ENCODE measurements at places on chromosomes 5 and 9. TPM values are rescaled to one million over a fixed set of nuclear protein-coding genes. Genes with fewer than 3 reads are reported as not detected.

Gene EIF4EBP3
- total RNA-seq = 4.7 TPM

Gene CATSPER3
- 0.36 TPM for total RNA-seq

Gene ABLIM3
- total RNA-seq = 7.4 TPM

Gene NUDT12
- total RNA-seq = 16.3 TPM

Gene TXNDC15
- 87.2 TPM for total RNA-seq

Gene OSMR
- 189 TPM for total RNA-seq

Gene SLC45A2
- 0.59 TPM for total RNA-seq

Gene CBY3
- total RNA-seq = not detected

Gene TYRP1
- 0.36 TPM for total RNA-seq

Gene SLIT3
- total RNA-seq = 38.3 TPM

Gene CDC20B
- total RNA-seq = not detected

GRCh38 chr5:88672644-88673252, 210.2 kb downstream of the MEF2C start:
- DNase-seq = no peak
- no peaks in the 10 kb centered on the region for H3K36me3 ChIP-seq
- peaks cover 98% of the 10 kb centered on the region for H3K27me3 ChIP-seq

DNA sequence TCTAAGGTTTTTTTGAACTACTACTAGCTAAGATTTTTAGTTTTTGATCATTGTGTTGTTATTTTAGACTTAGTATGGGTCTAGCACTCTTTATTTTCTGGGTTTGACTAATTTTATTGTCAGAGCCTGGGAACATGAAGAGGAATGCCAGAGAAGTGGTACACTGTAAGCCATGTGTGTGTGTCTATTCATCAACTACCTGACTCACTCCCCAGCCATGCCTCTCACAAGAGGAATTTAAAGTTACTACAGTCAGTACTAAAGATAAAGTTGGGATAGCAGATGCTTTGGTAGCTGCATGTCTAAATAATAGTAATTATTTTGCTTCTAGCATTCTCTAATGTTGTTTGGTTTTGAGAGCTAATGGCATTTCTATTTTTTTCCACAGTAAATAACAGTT, 264.8 kb downstream of the CSNK1G3 start:
- no peak for DNase-seq
- H3K4me1 ChIP-seq = no peaks in the 10 kb centered on the region
- H3K27me3 ChIP-seq = no peaks in the 10 kb centered on the region
- no peak overlapping the region for H3K4me3 ChIP-seq

DNA sequence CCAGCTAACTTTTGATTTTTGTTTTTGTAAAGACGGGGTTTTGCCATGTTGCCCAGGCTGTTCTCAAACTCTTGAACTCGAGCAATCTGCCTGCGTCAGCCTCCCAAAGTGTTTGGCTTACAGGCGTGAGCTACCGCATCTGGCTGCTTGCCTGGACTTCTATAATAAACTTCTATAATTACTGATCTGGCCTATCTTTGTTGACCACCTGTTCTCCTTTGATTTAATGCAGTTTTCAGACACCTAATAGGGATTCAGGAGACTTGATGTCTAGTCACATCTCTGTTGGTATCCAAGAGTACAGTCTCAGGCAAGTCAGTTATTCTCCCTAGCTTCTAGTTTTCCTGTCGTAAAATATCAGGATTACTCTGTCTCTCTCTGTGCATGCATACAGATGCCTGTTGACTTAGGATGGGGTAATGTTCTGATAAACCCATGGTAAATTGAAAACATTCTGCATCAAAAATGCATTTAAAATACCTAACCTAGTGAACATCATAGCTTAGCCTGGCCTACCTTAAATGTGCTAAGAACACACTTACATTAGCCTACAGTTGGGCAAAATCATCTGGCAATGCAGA, 51.5 kb upstream of the NR3C1 start:
- no peaks in the 10 kb centered on the region for H3K27me3 ChIP-seq
- DNase-seq = no peak
- H3K36me3 ChIP-seq = no peaks in the 10 kb centered on the region
- H3K4me3 ChIP-seq = no peak overlapping the region

- H3K36me3 ChIP-seq = no peaks in the 10 kb centered on the region
- H3K27me3 ChIP-seq = no peaks in the 10 kb centered on the region
- H3K4me1 ChIP-seq = peaks cover 5% of the 10 kb centered on the region
- H3K4me3 ChIP-seq = no peak overlapping the region
These were observed 517.6 kb downstream of the BNC2 start for GRCh38 chr9:16352791-16353401.

GRCh38 chr5:136084698-136085097, 47.9 kb upstream of the SMAD5 start:
- no peak overlapping the region for H3K4me3 ChIP-seq
- no peak overlapping the region for H3K27ac ChIP-seq
- no peaks in the 10 kb centered on the region for H3K27me3 ChIP-seq
- H3K36me3 ChIP-seq = no peaks in the 10 kb centered on the region

DNA sequence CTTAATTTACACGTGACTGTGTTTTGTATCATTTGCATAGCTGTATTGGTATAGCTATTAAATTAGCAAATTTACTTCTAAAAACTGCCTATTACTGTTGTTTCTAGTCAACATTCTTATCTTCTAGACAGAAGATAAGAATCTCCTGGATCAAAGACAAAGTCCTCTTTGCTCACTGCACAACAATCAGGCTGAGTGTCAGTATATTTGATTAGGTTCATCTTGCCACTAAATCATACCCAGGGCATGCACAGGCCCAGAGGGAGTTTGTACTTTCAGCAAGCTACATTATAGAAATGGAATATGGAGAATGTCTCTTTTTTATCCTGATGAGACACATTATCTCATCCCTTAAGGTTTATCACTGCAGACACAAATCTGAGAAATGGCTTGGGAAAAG, 579.1 kb downstream of the SLCO4C1 start:
- no peaks in the 10 kb centered on the region for H3K4me1 ChIP-seq
- H3K27me3 ChIP-seq = no peaks in the 10 kb centered on the region
- no peak overlapping the region for H3K4me3 ChIP-seq
- no peak for DNase-seq
- no peak overlapping the region for H3K27ac ChIP-seq

DNA sequence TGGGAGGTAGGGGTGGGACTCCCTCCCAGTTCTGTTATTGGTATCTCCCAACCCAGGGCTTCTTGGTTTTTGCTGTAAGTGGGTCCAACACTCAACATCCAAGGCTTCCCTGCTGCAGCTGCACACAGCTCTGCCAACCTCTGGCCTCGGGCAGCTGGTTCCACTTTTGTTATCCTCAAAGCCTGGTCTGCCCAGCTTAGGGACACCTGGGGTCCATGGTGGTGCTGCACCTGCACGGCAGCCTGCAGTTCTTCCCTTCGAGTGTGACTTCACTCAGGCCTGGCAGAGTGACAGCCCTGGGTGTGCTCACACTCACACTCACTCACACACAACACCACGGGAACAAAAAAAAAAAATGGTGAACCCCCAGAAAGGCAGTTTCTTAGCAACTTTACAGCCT, 15.3 kb upstream of the SAP30L start:
- H3K27me3 ChIP-seq = no peaks in the 10 kb centered on the region
- H3K27ac ChIP-seq = no peak overlapping the region
- no peaks in the 10 kb centered on the region for H3K4me1 ChIP-seq
- DNase-seq = peak; percentile 15
- H3K36me3 ChIP-seq = no peaks in the 10 kb centered on the region

GRCh38 chr5:125323613-125324012, 577.2 kb upstream of the ZNF608 start:
- H3K36me3 ChIP-seq = no peaks in the 10 kb centered on the region
- H3K4me3 ChIP-seq = no peak overlapping the region
- no peak for DNase-seq
- peaks cover 6% of the 10 kb centered on the region for H3K4me1 ChIP-seq
- H3K27ac ChIP-seq = no peak overlapping the region
- H3K27me3 ChIP-seq = no peaks in the 10 kb centered on the region

DNA sequence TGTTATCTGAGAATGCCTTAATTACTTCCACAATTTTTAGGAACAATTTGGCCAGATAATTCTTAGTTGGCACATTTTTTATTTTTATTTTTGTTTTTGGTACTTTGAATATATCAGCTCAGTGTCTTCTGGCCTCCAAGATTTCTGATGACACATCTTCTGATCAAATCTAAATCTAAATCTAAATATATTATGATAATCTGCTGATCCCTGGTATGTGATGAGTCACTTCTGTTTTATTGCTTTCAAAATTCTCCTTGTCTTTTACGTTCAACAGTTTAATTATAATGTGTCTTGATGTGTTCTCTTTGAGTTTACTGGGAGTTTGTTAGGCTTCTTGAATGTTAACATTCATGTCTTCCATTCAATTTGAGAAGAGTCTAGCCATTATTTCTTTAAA, 436.8 kb downstream of the CDH9 start:
- no peak for DNase-seq
- no peak overlapping the region for H3K27ac ChIP-seq
- H3K4me3 ChIP-seq = no peak overlapping the region
- H3K4me1 ChIP-seq = no peaks in the 10 kb centered on the region
- H3K27me3 ChIP-seq = no peaks in the 10 kb centered on the region

DNA sequence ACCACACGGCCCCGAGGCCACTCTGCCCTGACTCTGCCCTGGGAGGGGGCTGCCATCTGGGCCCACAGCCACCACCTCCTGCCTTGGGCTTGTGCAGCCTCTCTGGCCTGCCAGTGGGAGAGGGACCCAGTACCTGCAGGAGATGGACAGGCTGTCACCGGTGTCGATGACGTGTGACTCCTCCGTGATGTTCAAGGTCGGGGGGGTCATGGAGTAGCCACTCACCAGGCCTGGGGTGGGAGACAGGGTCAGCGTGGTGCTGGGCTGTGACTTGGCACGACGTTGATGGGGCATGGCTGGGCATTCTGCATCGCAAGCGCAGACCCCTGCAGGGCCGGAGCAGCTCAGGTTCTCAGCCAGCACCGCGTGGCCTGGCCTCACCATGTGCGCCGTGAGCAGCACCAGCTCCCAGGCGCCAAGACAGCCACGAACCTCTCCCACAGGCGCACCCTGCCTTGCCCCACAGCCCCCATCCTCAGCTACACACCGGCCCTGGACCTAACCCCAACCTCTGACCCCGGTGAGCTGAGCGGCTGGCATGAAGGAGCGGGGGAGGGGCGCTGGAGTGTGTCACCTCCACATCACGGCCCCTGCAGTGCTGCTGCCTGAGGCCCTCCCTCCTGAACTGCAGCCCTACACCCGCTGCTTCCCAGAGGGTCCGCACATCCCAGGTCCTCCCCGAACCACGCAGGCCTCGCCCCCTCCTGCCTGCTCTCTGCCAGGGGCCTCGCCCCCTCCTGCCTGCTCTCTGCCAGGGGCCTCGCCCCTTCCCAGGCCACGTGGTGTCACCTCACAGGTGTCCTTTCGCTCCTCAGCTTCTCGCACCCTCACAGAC, 17.6 kb downstream of the FLT4 start:
- H3K4me3 ChIP-seq = no peak overlapping the region
- H3K27me3 ChIP-seq = no peaks in the 10 kb centered on the region
- no peaks in the 10 kb centered on the region for H3K36me3 ChIP-seq
- H3K4me1 ChIP-seq = no peaks in the 10 kb centered on the region

- H3K36me3 ChIP-seq = no peaks in the 10 kb centered on the region
- no peak overlapping the region for H3K27ac ChIP-seq
- H3K4me1 ChIP-seq = no peaks in the 10 kb centered on the region
- no peak for DNase-seq
- H3K27me3 ChIP-seq = no peaks in the 10 kb centered on the region
These were observed 118.6 kb upstream of the IRX4 start for GRCh38 chr5:2001300-2001699.

DNA sequence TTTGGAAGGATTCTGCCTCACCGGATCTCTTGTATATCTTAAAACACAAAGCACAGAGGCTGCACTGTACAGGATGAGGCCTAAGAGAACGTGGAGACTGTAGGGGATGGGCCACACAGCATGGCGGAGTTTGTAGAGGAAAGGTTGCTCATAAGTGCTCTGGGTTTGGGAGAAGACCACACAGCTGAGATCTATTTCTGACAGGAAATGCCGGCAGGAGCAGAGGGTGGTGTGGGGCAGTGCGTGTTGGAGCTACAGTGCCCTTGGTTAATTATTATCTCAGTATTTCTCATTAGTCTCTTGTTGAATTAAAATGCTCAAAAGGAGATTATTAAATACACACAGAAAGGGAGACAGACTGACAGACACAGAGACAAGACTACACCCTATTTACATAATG, 9.6 kb downstream of the PALM2AKAP2 start:
- no peaks in the 10 kb centered on the region for H3K27me3 ChIP-seq
- no peak for DNase-seq
- H3K4me1 ChIP-seq = peaks cover 30% of the 10 kb centered on the region
- no peak overlapping the region for H3K27ac ChIP-seq
- H3K36me3 ChIP-seq = no peaks in the 10 kb centered on the region

DNA sequence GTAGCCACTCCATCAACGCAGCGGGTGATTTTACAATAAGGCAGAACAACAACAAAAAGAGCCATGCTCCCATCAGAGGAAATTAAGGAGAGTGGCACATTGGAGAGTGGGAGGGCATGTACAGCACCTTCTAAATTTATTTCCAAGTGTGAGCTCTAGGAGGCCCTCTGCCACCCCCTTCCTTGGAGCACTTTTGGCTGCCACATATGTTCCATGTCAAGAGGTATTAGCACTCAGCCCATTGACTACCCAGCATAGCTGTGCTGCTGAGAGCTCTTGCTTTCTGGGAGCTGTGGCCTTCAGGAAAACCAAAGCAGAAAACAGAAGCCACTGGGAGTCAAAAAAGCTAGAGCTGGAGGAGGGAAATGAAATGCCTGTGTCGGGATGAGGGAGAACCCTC, 200.2 kb upstream of the PANK3 start:
- no peak for DNase-seq
- no peak overlapping the region for H3K4me3 ChIP-seq
- no peaks in the 10 kb centered on the region for H3K36me3 ChIP-seq
- H3K27me3 ChIP-seq = no peaks in the 10 kb centered on the region
- H3K4me1 ChIP-seq = no peaks in the 10 kb centered on the region

- peaks cover 6% of the 10 kb centered on the region for H3K4me1 ChIP-seq
- peak; percentile 83 for DNase-seq
- no peaks in the 10 kb centered on the region for H3K36me3 ChIP-seq
- no peaks in the 10 kb centered on the region for H3K27me3 ChIP-seq
- no peak overlapping the region for H3K4me3 ChIP-seq
- peak overlapping the region; percentile 33 for H3K27ac ChIP-seq
These were observed 303.0 kb upstream of the PDE4D start for GRCh38 chr5:60196385-60197113.

All from osteoblast (primary cell).